ENCODE measurements at places on chromosomes 7 and 10.
A peak's percentile ranks its signal among the peaks of the same experiment; 100 is the strongest.

GRCh38 chr7:31935124-31936054 lies 134.8 kb downstream of the PDE1C start:
- DNase-seq: no peak

DNA sequence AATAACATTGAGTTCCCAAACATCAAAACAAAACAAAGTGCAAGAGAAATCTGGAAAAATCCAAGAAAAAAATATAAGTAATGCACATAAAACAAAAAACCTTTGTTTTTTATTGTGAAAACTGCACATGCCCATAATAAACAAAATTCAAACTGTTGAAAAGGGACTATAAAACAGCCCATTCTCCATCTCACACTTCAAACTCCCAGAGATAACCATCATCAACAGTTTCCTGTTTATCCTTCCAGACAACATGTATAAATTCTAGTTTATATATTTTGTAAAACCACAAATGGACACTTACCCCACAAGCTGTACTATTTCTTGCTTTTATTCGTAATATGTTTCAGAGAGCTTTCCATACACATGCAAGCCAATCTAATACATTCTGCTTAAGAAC lies 79.3 kb downstream of the DPY19L1 start:
- DNase-seq: no peak

GRCh38 chr7:55420530-55420929 lies 55.4 kb downstream of the LANCL2 start:
- DNase-seq: no peak

- DNase-seq: no peak
Observed at GRCh38 chr7:28939844-28940544, 18.1 kb downstream of the TRIL start.

- peak; percentile 39 for DNase-seq
Observed at GRCh38 chr7:26293569-26294308, 2.1 kb downstream of the SNX10 start.

DNA sequence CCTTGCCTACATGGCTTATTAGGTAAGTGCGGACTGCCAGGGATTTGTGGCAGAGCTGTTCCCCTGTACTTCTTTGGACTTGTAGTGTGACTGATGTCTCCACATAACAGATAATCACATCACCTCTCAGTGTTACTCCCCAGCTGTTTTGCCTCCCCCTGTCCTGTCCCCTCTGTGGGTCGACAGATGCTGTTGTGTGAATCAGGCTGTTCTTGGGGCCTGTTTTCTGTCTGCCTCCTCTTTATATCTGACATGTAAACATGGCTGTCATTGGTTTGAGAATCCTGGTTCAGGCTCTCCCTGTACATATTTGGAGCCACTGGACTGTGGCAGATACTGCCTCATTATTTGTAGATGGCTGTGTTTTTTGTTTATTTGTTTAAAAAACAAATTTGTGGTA lies 22.7 kb downstream of the CCNY start:
- no peak for DNase-seq

DNA sequence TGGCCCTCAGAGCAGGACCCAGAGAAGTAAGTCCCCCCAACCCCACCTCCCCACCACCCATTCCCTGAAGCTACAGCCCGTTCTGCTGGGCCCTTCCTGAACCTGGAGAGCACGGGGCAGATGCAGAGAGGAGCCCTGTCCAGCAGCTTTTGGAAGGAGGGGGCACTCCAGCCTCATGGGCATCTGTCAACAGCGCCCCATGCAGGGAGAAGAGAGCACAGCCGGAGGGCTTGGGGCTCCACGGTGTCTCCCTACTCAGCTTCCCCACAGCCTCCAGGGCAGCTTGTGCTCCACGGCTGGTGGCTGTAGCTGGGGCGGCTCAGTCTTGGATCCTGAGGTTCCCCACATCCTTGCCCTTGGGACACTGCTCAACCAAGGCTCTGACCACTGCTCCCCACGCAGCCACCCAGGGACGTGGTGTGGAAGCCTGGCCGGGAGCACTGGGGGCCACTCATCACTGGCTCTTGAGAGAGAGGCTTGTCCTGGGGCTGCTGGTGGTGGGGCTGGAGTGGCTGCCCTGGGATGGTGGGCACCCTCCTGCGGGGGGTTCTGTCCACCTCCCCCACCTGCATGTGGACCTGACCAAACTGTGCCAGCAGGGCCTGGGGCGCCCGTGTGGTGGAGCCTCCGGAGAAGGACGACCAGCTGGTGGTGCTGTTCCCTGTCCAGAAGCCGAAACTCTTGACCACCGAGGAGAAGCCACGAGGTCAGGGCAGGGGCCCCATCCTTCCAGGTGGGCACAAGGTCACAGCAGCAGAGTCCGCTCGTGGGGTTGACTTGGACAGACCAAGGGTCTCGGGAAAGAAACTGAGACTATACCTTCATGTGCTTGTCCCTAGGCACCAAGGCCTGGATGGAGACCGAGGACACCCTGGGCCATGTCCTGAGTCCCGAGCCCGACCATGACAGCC lies 4.5 kb downstream of the PRAP1 start:
- no peak for DNase-seq

- no peak for DNase-seq
Observed at GRCh38 chr10:35307297-35307696, 29.0 kb upstream of the CCNY start.

- no peak for DNase-seq
Observed at GRCh38 chr7:81407094-81407493, 362.8 kb downstream of the HGF start.

GRCh38 chr10:31930023-31930751 lies 1.6 kb upstream of the ARHGAP12 start:
- DNase-seq: no peak

GRCh38 chr10:133327651-133328357 lies 8.9 kb downstream of the CALY start:
- DNase-seq: no peak

GRCh38 chr10:73850211-73850610 lies 24.1 kb downstream of the CAMK2G start:
- no peak for DNase-seq

- DNase-seq: no peak
Observed at GRCh38 chr10:5283305-5284158, 81.2 kb upstream of the UCN3 start.

DNA sequence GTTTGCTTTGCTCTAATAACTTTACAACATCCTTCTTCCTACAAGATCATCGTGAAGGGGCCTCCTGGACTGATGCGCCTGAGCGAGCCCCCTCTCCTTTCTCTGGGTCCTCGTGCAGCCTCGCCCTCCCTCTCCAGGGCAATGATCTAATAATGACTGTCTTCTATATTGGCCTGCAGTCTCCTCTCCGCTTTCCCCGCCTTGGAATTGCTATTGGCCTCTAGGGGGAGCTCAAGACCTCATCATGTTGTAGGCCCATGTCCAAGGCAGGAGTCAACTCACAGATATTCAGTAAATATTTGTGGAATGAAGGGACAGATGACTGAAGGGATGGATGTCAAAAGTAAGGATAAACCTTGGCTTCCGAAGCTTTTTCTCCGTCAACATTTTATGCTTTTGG lies 1180.3 kb downstream of the TYW1 start:
- DNase-seq: no peak

- DNase-seq: no peak
Observed at GRCh38 chr10:117533507-117534281, 8.9 kb upstream of the EMX2 start.

DNA sequence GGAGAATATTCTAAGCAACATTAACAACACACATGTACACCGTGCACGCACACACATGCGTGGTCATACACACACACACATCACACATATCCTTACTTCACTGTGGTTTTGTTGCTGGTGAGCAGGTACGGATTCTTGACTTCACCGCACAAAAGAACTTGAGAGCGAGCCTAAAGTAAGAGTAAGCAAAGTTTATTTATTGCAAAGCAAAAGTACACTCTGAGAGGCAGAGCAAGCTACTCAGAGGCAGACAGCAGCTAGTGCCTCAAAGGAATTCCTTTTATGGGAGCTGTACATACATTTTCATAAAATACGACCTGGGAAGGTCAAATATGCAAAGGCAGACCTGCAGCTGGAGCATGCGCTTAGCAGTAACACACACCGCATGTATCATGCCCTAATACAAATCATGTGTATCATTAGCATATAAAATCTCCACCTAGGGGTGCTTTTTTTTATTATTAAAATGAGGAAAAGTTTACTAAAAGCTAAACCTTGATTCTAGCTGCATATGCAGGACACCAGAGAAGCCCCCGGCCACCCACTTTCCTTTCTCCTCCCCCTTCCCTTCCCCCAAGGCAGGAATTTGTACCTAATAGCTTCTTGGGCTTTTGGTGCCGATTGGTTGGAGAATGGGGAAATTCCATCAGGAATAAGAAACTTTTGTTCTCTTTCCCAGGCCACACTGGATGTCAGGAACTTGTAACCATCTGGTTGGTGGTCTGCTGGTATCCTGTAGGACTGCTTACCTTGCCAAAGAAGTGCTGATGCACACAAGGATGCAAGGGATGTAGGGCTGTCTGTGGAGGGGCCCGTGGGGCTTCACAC lies 16.5 kb upstream of the GPR37 start:
- DNase-seq: no peak

DNA sequence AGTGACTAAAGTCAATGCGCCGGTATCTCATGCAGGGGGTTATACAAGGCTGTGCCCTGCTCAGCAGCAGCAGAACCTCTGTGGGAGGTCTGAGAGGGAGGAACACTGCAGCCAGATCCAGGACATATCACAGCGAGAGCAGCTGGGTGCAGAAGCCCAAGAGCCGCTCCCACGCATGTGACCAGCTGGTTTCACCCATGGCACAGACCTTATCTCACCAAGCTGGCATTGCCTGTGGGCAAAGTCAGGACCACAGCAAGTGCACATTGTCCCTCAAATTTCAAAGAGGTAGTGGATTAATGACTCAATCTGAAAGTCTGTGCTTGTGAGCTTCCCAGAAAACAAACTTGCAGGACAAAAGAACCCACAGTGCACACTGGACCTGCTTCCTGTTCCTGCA lies 31.6 kb upstream of the AKR1C1 start:
- no peak for DNase-seq

GRCh38 chr7:7434329-7434728 lies 101.3 kb downstream of the COL28A1 start:
- DNase-seq: no peak

- no peak for DNase-seq
Observed at GRCh38 chr7:150451097-150451793, 815 bp downstream of the GIMAP8 start.

DNA sequence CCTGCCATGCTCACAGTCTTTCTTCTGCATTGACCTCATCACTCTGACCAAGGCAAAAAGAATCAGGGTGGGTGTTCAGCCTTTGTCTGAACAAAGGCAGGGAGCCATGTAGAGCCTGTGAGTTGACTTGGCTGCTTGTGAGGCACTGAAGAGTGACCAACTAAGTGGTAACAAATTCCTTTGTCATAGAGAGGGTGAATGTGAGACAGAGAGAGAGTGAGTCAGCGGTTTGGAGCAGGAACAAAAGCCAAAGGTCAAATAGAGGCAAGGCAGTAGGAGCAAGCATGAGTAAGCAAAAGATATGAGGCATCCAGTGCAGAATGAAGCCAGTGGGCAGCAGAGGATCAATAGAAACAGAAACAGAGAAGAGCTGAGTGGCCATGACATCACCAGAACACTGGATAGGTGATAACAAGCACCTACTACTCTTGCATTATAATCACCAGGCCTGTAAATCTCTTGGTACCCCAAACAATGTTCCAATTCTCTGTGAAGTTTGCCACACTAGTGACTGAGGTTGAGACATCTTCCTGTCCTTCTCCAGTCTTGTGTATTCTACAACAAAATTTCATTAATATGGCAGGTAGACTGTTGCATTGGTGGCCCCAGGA lies 116.2 kb upstream of the LAMB4 start:
- DNase-seq: no peak

- DNase-seq: no peak
Observed at GRCh38 chr10:130495116-130495862, 359.1 kb downstream of the GLRX3 start.

DNA sequence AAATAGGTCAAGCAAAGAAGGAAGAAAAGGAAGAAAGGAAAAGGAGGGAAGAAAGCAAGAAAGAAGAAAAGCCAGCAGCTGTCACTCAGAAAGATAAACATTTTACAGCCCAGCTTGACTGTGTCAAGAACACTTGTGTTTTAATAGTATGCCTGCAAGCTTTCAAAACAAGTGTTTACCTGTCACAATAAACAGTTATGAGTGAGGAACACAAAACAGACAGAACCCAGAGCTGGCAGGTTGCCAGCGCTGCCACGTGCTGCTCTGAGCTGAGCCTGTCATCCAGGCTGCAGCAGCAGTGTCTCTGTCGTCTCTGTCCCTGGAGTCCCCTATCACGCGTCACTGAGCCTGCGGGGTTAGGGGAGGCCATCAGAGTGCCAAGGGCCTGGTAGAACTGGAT lies 827.6 kb upstream of the AUTS2 start:
- no peak for DNase-seq

DNA sequence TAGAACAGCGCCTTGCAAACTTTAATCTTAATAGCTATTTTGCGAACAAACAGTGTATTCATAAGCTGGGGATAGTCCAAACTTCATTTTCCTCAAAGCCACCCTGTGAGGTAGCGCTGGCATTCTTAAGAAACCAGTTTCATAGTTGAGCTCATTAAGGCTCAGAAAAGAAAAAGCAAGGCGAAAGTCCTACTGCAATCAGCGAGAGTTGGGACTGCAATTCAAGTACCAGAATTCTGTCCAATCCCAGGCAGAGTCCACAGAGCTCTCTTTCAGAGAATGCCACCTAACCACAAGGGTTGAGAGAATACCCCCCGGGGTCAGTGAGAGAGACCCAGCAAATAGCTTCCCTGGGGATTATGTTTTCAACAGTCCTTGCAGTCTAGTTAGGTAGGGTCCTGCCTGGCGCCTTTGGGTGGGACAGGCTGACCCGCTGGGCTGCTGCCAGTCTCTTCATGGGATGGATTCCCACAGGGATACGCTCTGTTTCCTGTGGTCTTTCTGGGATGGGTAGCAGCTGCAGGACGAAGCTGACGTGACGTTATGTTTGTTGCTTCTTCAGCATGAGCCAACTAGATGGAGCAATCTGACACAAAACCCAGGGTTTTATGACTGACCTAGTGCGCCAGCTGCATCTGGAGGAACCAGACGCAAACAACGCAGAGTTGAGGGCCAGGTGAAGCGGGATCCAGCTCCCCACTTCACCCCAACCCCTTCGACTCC lies 16.0 kb downstream of the BMPER start:
- DNase-seq: no peak

DNA sequence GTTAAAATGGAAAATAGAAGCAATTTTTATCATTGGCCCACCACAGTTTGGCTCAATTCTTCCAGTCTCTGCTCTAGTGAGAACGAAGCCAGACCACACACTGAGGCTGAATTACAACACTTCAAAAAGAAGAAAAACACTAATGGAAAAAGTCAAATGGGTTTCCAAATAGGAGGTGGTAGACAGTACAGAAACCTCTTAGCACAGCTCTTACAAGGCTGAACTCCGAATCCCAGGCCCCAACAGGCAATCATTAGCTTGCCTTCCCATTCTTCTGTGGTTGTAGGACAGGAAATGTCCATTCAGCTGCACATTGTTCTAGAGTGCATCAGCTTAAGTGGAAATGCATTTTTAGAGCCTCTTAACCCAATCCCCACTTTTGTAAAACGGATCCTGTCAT lies 115.1 kb upstream of the MEOX2 start:
- no peak for DNase-seq

DNA sequence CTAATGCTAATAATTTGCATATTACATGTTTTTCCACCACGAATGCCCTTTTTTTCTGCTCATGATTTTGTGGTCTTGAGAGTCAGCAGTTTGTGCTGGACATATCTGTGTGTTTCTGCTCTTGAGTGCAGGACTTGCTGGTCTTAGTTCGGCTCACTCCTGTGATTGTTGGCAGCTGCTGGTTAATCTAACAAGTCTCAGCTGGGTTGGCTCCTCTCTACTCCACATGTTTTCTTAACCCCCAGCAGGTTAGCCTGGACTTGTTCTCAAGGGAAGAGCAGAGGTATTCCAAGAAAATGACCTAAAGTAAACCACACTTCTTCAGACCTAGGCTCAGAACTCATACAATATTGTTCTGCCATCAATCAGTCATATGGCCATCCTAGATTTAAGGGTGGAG lies 1238.9 kb downstream of the XPNPEP1 start:
- no peak for DNase-seq
